ENCODE measurements at places on chromosomes 1 and 21.

GRCh38 chr1:65694126-65694525 is 98.6 kb upstream of the PDE4B start:
- no peak for DNase-seq

DNA sequence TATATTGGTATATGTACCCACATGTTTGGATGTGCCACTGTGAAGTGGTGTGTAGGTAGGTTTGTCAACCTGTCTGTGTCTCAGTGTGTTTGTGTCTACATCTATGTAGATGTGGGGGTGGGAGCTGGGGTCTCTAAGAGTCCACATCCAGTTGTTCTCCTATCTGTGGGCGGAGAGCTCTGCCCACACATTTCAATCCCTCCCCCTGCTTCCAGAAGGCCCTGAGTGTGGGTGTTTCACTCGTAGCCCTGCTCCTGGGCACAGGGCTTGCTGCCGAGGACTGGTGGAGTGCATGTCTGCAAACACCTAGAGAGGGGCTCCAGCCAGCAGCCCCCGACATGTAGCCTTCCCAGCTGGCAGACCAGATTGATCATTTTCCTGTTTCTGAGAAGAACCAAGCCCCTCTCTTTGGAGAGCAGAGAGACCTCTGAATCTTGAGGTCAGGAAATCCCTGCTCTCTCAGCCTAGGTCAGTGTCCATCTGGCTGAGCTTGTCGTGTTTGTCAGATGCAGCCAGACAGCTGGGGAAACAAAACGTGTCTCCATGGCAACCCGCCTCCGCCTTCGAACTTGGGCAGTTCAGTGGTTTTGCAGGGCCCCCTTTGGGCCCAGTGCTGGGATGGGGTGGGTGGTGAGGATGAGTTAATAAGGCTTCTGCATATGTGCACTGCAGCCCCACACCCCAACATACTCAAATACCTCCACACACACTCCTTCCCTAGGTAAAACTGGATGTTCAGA is 31.2 kb upstream of the SYNC start:
- no peak for DNase-seq

DNA sequence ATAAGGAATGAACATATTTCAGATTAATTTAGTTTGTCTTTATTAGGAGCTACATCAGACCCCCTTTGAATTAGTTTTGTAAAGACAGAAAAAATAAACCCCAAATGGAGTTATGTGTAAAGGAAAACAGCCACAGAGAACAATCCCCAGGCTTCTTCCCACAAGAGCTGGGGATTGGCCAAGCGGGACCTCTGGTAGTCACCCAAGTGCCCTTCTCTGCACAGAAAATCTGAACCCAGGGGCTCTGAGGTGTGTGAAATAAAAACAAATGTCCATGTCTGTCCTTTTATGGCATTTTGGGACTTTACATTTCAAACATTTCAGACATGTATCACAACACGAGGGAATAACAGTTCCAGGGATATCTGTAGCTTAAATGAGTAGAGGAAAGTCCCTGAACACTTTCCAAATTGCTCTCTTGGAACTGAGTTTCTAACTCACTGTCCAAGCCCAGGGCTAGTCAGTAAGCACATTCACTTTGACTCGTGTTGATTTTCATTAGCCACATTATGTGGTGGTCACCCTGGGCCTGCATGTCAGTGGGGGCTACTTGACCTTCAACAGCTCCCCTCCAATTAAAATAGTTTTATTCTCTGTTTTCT is 22.5 kb downstream of the DPT start:
- DNase-seq, result no peak

GRCh38 chr1:81700728-81701470 is 99.8 kb upstream of the ADGRL2 start:
- DNase-seq, result no peak

- no peak for DNase-seq
Measured at GRCh38 chr21:41605178-41605933, 97.4 kb upstream of the TMPRSS2 start.

DNA sequence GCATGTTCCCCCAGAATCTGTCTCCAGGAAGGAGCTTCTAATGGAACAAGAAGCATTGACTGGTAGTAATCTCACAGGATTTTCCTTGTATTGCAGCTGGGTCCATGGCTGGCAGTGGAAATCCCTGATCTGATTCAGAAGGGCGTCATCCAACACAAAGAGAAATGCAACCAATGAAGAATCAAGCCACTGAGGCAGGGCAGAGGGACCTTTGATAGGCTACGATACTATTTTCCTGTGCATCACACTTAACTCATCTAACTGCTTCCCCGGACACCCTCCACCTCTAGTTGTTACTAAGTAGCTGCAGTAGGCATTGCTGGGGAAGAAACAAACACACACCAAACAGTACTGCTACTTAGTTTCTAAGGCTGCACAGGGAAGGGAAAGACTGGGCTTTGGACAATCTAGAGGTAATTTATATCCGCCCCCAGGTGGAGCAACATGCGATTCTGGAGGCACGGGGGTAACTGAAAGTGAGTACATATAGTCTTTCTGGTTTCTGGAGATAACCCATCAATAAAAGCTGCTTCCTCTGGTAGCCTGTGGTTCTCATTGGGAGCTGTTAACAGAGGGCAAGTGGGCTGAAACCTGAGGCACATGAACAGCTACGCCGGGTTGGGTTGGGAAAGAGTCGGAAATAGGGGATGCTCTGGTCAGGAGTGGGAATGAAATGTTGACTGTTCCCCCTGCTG is 837 bp upstream of the USP21 start:
- DNase-seq, result no peak

DNA sequence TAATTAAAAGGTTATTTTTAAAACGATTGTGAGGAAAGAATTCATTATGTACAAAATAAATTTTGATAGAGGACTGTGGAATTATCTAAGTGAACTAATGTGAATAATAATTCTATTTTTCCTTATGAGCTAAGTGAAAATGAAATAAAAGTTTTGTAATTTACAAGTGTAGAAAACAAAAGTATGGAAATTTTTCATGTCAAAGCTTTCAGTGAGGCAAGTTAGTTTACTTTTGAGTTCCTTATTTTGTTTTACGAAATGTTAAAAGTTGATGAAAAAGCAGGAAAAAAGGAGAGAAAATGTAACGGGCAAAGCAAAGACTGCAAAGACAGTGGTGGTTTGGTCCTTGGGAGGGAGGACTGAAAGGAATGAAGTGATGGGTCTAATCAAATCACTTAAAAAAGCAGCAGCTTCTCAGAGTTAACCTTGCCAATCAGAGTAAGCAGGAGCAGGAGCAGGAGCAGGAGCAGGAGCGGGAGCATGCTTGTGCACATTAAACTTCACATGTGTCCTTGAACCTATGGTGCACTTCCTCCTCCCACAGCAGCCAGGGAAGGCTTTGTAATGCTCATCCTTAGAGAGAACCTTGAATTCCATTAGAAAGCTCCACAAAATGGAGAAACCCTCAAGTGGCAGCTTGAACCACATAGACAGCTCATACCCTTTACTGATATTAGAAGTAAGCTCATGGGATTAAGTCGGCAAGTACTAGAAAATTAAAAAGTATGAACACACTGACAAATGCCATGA is 133.4 kb downstream of the LHX4 start:
- DNase-seq, result no peak

GRCh38 chr21:45260191-45260825 is 27.4 kb downstream of the POFUT2 start:
- no peak for DNase-seq

DNA sequence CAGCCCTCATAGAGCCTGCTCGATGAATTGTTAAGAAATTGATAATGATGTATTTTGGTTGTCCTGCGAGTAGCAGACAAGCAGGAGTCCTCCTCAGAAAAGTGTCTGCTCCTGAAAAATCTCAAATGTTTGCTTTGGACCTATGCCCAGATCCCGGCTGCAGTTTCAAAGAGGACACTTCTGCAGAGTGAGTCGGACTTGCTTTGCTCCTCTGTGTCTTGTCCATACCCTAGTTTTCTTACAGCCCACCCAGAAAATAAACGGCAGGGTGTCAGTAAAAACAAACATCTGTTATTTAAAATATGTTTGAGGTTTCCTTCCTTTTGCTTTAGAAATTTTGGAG is 2.8 kb downstream of the S100A10 start:
- no peak for DNase-seq

- DNase-seq, result no peak
Measured at GRCh38 chr1:66353257-66353656, 180.7 kb upstream of the SGIP1 start.

- DNase-seq, result no peak
Measured at GRCh38 chr1:179448437-179449149, 82.8 kb downstream of the AXDND1 start.

DNA sequence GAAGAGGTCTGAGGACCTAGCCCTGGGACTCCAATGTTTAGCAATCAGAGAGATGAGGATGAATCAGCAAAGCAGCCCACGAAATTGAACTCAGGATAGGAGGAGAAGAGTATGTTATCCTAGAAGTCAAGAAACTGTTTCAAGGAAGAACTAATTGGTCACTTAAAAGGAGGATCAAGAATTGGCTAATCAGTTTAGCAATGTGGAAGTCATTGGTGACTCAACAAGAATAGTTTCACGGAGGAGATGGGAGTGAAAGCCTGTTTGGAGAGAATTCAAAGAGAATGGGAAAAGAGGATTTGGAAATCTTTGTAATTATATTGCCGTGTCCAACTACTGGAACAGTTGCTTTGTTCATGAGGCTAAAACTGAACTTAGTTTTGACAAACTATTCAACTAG is 7.4 kb downstream of the HMCN1 start:
- no peak for DNase-seq

DNA sequence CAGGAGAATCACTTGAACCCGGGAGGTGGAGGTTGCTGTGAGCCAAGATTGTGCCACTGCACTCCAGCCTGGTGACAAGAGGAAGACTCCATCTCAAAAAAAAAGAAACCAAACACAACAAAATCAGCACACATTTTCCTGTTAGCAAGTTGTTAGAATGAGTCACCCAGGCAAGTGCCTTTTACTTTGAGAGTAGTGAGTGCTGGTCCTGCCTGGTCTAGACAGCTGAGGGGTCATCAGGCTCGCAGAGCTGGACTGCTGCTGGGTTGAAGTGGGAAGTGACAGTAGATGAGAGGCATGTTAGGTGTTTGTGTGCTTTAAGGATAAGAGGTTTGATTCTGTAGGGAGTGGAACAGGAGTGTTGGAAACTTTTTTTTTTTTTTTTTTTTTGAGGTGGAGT is 31.9 kb downstream of the GNPAT start:
- DNase-seq, result no peak

GRCh38 chr1:228825840-228826484 is 90.7 kb downstream of the RHOU start:
- DNase-seq, result no peak

DNA sequence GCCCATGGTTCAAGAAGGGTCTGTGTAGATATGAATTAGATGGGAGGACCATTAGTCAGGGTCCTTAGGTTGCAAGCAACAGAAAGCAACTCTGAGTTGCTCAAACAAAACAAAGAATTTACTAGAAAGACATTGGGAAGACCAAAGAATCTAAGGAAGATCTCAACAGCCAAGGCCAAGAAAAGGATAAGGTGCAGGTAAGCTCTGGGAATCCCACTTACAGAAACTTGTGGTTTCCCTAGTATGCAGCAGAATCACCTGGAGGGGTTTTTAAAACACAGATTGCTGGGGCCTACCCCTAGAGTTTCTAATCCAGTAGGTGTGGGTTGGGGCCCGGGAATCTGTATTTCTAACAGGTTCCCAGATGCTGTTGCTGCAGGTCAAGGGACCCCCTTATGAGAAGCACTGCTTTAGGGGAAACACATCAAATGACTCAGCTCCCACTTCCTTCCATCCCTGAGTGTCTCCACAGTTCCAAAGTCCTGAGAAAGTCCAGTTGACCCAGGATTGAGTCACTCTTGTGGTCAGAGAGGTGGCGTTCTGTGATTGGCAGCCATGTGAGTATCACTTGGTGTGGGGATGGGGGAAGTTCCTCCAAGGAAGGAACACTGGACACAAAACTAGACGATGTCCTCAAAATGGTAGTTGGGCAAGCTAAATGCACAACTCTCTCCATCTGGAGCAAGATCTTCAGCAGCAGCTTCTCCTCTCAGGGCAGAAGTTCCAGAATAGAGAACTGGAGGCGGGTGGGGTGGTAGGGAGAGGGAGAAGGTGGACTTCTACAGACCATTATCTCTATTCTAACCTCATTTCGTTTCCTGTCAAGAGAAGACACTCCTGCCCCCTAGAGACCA is 24.2 kb upstream of the EYA3 start:
- no peak for DNase-seq

DNA sequence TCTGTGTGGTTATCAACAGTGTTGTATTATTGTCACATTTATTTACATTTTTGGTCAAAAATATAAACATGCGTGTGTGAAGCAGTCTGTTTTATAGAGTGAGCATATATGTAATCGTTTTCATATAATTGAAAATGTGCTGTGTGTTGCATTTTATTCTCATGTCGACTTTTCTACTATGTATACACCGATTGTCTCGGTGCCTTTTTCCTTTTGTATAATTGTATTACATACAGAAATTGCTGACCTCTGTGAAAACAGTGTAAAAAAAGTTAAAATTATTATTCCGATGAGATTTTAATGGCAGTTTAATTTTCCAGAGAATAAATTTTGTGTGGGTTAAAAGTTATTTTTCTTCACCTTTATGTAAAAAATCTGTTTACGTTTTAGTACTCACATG is 62.4 kb upstream of the SERTAD4 start:
- DNase-seq, result no peak

GRCh38 chr1:27509127-27510080 is 19.4 kb upstream of the WASF2 start:
- DNase-seq, result no peak

- peak; percentile 29 for DNase-seq
Measured at GRCh38 chr21:41816583-41817165, 49.8 kb upstream of the RIPK4 start.

DNA sequence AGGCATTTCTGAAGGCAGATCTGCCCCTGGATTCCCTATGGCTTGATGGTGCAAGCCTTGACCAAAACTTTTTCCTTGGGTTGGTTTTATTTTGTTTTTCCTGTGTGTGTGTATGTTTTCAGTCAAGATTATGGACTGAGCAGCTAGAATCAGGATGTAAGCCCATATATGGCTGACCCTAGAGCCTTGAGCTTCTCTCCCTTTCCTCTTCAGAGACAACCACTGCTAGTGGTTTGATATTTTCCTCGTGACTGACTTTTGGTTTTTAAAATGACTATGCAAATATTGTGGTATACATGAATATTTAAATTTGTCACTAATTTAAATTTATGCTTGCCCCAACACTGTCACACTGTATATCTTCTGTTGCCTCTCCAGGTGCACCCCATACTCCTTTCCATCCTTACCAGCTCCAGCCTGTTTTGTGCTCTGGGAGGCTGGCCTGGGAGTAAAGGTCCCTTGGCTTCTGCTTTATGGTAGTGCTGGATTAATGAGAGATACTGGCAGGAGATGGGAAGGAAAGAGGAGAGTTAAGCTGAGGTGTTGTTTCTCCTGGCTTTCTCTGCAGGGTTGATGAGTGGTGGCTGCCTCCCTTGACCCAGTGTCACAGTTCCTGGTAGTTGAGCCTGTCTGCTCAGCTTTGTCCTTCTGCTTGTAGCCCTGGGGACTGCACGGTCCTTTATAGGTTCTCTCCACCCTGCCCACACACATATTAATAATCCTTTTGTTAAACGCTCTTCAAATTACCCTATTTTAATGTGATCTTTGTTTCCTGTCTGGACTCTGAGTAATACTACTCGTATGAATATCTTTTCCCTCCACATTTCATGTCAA is 44.4 kb downstream of the RWDD3 start:
- no peak for DNase-seq

GRCh38 chr1:241990040-241990439 is 8.9 kb downstream of the MAP1LC3C start:
- DNase-seq, result no peak

- DNase-seq, result no peak
Measured at GRCh38 chr1:218112862-218113261, 172.2 kb upstream of the RRP15 start.

Data from stimulated activated CD4-positive, alpha-beta T cell treated with anti-CD3 and anti-CD28 coated beads, Interleukin-1b, Interleukin-23, amount 100 ng/mL, for 1 hour (primary cell).